ENCODE measurements at places on chromosomes 4 and X.

DNA sequence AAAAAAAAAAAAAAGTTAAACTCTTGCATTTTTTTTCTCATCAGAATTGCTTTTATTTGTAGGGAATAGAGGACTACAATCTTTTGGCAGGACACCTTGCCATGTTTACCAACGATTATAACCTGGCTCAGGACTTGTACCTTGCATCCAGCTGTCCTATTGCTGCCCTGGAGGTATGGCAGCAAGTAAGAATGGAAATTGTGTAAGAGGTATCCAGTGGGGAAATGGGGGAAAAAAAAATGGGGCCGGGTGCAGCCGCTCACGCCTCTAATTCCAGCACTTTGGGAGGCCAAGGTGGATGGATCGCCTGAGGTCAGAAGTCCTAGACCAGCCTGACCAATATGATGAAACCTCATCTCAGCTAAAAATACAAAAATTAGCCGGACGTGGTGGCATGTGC lies 49.8 kb downstream of the WDR19 start:
- no peak for DNase-seq

DNA sequence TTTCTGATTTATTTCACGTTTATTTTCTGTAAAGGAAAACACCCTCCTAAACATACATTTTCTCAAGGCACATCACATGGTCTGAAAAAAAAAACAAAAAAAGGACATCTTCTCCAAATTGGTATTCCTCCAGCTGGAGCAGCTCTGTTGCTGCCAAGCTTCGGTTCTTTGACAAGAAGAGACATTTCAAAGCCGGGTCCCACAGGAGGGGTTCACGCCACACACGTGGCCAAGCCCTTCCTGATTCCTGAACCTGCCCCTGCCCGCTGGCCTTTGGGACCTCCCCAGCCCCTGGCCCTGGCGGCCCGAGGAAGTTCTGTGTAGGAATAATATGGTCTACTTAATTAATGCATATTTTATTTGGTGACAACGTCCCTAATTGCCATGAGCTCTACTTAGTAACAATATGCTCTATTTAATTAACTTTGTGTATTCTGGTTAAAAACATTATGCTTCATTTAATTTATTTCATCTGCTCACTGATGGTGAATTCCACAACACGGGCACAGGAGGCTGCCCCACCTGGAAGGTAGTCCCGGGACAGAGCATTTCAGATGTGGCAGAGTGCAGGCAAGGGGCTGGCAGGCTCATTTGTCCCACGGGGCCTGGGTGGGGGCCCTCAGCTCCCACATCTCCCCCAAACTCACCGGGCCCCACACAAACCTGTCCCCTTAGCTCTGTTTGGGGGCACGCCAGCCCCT lies 5.4 kb upstream of the RGS12 start:
- DNase-seq: no peak

DNA sequence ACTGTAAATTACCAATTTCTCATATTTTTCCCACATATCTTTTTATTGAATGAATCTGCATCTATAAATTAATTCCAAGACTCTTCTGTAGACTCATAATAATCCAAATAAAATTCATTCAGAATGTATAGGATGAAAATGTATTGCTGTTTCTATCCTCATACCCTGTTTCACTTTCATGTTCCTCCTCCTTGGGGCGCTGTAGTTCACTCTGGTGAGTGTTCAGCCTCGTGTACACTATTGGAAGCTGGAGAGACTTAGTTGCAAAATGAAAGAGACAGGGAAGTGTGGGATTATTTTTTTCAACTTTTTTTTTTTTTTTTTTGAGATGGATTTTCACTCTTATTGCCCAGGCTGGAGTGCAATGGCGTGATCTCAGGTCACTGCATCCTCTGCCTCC lies 296.1 kb downstream of the TLL1 start:
- DNase-seq: no peak

DNA sequence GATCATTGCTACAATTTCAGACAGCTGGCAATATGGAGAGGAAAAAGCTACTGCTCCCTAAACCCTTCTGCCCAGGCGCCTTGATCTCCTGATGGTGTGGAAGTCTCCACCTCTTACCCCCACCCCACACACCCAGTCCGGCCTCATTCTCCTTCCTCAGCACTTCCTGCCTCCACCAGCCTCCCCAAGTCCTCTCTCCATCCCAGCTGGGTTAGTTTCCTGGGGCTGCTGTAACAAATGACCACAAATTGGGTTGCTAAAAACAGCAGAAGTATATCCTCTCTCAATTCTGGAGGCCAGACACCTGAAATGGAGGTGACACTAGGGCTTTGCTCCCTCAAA lies 1.1 kb upstream of the CCNQ start:
- no peak for DNase-seq

- no peak for DNase-seq
Measured at GRCh38 chr4:38802561-38803355, 1.8 kb downstream of the TLR1 start.

DNA sequence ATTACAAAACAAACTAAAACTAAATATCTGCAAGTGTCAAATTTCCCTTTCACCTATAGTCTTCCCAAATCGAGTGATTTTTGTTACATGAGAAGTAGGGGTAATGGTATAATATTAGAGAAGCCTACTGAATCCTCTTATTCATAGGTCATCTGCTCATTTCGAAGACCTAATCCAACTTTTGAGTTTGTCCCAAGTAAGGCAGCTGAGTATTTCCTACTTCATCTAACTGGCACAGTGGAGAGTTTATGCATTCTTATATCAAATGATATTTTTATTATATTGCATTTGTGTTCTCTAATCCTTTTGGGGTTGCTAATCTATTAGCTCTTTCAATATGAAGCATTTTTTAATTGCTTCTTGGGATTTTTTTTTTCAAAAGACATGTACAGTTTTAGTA lies 7.7 kb upstream of the NR3C2 start:
- DNase-seq: no peak

GRCh38 chr4:16124232-16124631 lies 40.4 kb upstream of the PROM1 start:
- no peak for DNase-seq

- no peak for DNase-seq
Measured at GRCh38 chr4:156946516-156947424, 24.8 kb downstream of the PDGFC start.

DNA sequence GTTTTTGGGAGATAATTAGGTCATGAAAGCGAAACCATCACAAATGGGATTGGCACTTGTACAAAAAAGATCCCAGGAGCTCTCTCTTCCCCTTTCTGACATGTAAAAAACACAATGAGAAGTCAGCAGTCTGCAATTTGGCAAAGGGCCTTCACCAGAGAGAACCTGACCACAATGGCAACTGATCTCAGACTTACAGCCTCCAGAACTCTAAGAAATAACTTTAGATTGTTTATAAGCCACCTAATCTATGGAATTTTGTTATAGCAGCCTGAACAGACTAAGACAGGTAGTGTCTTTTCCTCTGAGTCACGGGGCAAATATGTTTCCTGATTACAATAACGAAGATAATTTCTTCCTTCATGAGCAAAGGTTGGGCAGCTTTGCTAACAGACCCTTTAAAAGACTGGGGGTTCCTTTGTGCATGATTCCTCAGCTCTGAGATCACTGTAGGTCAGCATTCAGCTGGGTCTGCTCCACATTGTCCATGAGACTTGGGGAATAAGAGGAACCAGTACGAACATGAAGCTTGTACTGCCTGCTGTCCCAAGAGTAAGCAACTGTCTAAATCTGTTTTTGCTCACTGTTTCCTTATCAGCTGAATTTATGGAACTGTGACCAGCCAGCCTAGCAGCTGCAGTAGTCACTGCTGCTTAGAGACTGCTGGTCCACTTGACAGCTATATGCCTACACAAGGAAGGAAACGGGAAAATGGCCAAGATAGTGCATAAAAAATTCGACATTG lies 191.6 kb downstream of the ANAPC10 start:
- no peak for DNase-seq

GRCh38 chrX:147170993-147171392 lies 356.4 kb upstream of the CXorf51A start:
- DNase-seq: no peak

GRCh38 chr4:19401301-19402080 lies 850.2 kb upstream of the SLIT2 start:
- DNase-seq: no peak

DNA sequence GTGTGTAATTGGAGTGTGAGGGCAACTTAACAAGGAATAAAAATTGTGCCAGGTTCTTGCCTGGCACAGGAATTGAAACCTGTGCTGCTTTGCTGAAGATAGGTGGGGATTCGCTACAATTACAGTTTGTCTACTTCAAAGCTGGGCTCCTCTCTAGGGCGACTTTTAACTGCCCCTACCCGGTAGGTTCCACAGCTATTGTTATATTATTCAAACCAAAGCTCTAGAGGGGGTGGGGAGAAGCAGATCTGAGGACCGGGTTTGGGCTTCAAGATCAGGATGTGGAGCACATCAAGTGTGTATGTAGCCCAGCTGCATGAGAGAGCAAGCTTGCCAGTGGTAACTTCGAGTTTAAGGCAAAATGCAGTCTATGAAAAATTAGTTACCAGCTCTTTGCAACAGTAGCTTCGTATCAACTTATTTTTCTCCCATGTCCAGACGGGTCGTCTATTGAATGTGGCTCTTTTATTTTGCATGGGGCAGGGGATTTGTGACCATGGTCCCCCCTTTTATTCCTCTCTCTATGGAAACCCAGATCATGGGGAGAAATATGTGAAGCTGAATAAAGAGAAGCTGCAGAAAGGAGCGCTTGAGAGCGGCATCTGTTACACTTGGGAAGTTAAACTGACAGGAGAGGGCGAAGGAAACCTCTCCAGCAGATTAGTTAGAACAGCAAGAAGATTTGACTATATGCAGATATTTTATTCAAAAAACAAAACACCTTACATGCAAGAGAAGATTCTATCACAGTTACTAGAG lies 3.2 kb upstream of the POU3F4 start:
- DNase-seq: no peak

DNA sequence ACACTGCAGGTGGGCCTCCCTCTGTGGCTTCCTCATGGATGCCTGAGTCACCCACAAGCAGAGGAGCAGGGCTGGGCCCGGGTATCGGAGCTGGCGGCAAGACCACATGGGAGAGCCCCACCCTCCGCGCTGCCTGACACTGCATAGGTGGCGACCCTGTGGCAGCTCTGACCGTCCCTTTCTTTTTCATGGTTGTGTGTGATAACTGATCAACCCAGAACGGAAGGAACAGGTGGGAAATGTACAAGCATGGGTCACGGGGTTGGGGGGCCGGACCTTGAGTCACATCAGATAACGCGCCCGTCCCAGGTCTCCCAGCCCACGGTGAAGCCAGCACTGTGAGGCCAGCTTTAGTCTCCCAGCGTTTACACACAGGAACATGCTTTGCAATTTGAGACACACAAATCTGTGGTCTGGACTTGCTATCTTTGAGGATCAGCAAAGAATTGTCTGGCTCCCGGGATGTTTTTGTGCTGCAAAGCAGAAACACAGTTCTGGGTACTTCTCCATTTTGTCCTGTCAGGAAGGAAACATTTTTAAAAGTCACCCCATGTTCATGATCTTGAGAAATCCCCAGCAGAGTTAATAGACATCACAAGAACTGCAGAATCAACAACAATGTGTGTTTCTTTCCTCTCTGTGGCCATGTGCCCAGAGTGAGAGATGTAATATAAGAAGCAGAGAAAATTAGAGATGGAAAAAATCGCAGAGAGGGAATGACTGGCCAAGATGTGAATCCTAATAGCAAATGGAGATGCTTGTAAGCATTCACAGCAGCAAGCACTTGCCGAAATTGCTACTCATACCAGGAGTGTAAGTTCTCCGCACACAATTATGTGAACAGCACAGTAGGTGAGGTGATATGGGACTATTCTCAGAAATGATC lies 70.1 kb upstream of the CBR4 start:
- DNase-seq: no peak

DNA sequence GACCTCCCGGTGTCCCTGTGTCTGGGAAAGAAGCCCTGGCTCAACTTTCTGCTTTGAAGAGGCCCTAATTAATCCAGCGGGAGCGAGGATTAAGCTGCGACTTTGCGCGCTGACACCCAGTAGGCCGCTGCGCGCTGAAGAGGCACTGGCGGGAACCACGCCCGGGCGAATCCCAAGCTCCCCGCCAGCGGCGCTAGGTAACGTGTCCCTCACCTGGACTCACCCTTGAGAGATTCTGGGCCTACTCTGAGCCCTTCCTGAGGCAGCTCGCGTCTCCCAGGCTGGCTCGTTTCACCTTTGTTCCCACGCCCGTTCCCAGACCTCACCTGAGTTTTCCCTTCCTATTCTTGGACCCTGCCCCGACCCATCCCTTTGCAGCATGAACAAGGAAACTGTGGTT lies 616 bp upstream of the KLHL34 start:
- no peak for DNase-seq

DNA sequence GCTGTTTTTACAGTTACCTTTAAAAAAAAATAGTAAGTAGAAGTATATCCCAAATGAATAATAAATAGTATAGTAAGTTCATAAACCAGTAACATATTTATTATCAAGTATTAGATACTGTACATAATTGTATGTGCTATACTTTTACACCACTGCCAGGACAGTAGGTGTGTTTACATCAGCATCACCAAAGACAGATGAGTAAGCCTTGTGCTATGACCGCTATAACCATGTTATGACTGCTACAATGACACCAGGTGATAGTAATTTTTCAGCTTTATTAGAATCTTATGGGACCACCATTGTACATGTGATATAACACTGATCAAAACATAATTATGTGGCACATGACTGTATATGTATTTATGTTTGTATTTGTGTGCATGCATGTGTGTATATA lies 27.3 kb downstream of the PABPC4L start:
- no peak for DNase-seq

- no peak for DNase-seq
Measured at GRCh38 chr4:98462487-98462886, 195.9 kb downstream of the TSPAN5 start.

- no peak for DNase-seq
Measured at GRCh38 chr4:101563126-101563525, 215.8 kb upstream of the PPP3CA start.

DNA sequence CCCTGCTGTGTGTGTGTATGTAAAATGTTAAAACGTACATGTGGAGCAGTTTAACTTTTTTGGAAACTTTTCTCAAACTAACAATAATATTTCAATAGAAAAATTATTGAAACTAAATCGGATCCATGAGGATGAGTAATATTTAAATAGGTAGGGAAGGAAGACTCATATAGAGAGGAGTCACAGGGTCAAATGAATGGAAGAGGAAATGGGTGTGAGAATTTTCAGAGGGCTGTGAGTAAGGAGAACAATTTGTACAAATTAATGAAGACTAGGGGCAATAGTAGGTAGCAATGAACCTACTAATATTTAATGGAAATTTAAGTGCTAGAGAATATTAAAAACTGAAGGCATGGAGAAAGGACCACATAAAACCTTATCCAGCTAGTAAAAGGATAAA lies 290.7 kb upstream of the PCDH18 start:
- no peak for DNase-seq

DNA sequence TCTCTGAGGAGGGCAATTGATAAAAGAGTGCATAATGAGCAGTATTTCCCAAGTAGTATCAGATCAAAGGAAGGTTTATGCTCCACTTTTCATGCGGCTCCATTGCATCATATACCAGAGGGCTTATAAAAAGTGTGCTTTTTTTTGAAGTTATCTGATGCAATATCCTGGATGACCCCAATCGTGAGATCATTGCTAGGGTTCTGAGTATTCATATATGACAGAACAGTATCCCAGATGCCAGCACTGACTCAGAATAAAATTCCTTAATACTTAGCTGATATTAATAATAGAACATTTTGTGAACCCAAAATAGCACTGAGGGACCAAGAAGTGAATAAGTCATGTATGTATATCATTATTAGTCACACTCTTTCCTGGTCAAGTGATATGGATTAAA lies 945.5 kb upstream of the AGA start:
- DNase-seq: no peak

- no peak for DNase-seq
Measured at GRCh38 chrX:7228226-7228625, 80.3 kb upstream of the PUDP start.
